ENCODE measurements at places on chromosomes 1 and 21.

- no peak for DNase-seq
Measured at GRCh38 chr1:229535230-229535629, 23.3 kb downstream of the ABCB10 start.

- DNase-seq = no peak
Measured at GRCh38 chr21:45590726-45591618, 48.7 kb upstream of the SLC19A1 start.

GRCh38 chr1:92277105-92277723 lies 21.6 kb downstream of the GLMN start:
- DNase-seq = no peak

- no peak for DNase-seq
Measured at GRCh38 chr1:211132721-211133392, 1.1 kb downstream of the KCNH1 start.

DNA sequence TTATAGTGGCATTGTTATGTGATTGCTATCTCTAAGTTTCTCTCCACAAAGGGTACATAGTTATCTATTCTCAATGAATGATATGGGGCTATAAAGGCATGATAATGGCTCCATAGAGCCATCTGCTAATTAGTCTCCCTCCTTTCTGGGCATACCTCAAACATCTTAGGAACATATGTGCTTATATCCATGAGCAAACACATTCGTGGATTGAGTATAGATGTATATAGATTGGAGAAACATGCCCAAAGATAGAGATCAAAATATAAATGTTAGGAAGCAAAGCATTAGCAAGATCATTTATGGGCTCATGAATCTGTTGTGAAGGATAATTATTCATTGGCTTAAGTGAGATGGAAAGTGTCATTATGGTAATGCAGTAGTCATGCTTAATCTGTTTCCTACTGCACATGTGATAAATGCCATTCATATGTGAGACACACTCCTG lies 155.8 kb upstream of the UBE2U start:
- DNase-seq = no peak
